ENCODE measurements at places on chromosomes 16 and 17. TPM values are rescaled to one million over a fixed set of nuclear protein-coding genes. Genes with fewer than 3 reads are reported as not detected.

The ZFPM1 gene
- 1.3 TPM for polyA plus RNA-seq

The HOXB5 gene
- 0.60 TPM for polyA plus RNA-seq

The ENPP7 gene
- not detected for polyA plus RNA-seq

The FOXF1 gene
- polyA plus RNA-seq = not detected

The C16orf86 gene
- 2.1 TPM for polyA plus RNA-seq

DNA sequence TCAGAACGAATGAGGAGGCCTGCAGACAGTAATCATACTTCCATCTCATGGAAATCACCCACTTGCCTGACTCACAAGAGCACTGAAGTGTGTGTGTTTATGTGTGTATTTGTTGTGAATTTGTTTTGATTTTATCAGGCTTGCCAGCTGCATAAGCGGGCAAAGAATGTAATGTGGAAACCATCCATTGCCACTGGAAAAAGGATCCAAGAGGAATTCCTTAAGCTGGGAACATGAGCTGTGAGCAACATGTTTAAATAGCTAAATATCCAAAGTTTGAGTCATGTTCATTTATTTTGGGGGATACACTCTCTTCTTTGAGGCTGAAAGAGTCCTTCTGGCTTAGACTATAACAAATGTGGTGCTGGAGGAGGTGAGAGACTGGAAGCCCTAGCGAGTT, 198.4 kb upstream of the TBX2 start:
- peak; percentile 80 for DNase-seq

DNA sequence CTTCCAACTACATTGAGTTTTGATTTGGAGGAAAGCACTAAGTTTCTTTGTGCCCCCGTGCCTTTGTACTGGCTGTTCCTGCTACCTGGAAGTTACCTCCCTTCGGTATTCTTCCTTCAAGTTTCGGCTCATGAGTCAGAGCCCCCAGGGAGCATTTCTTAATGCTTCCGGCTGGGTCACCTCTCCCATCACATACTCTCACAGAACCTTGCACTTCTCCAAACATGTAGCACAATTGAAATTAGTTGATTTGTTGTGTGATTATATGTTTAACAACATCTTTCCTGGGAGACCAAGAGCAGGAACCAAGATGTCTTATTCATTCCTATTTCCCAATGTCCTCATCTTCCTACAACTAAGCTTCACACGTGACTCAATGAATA, 158.6 kb upstream of the CDH5 start:
- no peak for DNase-seq

- no peak for DNase-seq
These were observed 8.2 kb downstream of the SLC6A2 start for GRCh38 chr16:55663765-55664677.

- DNase-seq = no peak
These were observed 2.1 kb downstream of the CPPED1 start for GRCh38 chr16:12801511-12802042.

DNA sequence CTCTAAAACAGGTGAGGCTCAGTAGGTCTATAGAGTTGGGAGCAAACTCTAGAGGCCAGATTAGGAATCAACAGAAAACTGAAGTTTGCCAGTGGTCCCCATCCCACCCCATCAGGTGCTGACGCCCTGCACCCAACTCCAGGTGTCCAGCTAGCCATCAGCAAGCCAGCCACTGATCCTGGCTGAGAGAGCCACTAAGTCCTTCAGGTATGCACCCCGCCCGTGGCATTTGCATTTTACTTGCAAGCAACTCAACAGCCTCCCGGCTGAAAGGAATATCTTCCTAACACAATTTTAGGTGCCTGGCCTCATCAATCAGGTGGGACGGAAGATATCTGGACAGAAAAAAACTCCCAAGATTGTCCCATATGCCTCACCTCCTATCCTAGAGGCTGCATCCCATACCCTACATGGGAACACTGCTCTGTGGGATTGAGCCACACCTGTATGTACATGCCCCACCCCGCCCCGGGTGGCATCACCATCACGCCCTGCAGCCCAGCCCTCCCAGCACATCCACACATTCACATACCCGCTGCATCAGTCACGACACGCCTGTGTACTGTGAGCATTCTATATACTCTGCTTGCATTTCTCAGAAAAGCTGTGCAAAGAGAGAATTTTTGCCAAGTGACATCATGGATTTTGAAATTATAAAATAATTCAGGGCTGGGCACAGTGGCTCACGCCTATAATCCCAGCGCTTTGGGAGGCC, 8.3 kb downstream of the OTOP3 start:
- no peak for DNase-seq

DNA sequence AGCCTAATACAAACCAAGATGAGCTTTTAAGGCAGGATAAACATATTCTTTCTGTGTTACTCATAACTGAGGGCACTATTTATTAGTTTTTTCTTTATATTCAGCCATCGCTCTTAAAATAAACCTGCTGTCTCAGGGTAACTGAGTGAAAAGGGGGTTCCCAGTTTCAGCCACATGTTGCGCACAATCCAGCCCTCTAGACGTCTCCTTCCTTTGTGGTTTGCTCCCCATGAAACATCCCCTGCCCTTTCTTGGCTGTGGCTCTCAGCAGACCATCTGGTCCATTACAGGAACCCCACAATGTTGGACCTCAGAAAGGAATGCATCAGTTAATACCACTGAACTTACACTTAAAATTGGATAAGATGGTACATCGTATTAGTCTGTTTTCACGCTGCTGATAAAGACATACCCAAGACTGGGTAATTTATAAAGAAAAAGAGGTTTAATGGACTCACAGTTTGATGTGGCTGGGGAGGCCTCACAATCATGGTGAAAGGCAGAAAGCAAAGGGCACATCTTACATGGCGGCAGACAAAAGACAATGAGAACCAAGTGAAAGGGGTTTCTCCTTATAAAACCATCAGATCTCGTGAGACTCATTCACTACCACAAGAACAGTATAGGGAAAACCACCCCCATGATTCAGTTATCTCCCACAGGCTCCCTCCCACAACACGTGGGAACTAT, 12.6 kb upstream of the IL21R start:
- DNase-seq = no peak

DNA sequence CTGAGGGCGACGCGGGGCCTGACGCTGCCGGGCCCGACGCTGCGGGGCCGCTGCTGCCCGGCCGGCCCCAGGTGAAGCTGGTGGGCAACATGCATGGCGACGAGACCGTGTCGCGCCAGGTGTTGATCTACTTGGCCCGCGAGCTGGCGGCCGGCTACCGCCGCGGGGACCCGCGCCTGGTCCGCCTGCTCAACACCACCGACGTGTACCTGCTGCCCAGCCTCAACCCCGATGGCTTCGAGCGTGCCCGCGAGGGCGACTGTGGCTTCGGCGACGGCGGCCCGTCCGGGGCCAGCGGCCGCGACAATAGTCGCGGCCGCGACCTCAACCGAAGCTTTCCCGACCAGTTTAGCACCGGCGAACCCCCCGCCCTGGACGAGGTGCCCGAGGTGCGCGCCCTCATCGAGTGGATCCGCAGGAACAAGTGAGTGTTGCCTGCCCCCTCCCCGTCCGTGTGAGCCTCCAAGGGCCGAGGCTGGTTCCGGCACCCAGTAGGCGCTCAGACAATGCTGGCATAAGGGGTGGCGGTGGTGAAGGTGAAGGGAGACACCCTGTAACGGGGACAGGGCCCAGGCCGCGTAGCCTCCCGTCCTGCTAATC, 676 bp downstream of the CPD start:
- peak; percentile 34 for DNase-seq

- DNase-seq = no peak
These were observed 52.9 kb downstream of the CA10 start for GRCh38 chr17:52105591-52105990.

DNA sequence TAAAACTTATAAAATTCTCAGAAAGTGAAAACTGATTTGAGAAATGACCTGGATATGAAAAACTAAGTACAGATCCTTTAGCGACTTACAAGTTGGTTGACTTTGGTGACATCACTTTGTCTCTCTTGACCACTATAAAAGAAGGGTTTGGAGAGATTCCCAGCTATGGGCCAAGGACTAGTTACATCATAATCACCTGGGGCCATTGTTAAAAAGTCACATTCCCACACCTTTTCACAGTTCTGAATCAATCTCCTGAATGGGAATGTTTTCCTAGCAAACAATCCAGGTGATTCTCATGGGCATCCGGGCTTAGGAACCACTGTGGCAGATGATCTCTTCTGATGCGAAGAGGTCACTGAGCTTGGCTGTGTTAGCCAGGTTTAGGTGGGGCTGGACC, 620 bp upstream of the VWA3A start:
- no peak for DNase-seq

- no peak for DNase-seq
These were observed 26.6 kb upstream of the OR1F1 start for GRCh38 chr16:3161235-3162018.

- DNase-seq = peak; percentile 71
These were observed 38.1 kb downstream of the DCAKD start for GRCh38 chr17:45013021-45013997.

Data from muscle of back (tissue), 13 donors.